ENCODE measurements at places on chromosomes 4 and X.

- no peak for DNase-seq
These were observed 154.9 kb downstream of the PARM1 start for GRCh38 chr4:75087865-75088264.

GRCh38 chr4:89267392-89267791 is 40.2 kb downstream of the GPRIN3 start:
- no peak for DNase-seq

GRCh38 chr4:89439533-89439932 is 131.9 kb upstream of the GPRIN3 start:
- no peak for DNase-seq

- no peak for DNase-seq
These were observed 54.0 kb upstream of the PRDM8 start for GRCh38 chr4:80143307-80143679.

DNA sequence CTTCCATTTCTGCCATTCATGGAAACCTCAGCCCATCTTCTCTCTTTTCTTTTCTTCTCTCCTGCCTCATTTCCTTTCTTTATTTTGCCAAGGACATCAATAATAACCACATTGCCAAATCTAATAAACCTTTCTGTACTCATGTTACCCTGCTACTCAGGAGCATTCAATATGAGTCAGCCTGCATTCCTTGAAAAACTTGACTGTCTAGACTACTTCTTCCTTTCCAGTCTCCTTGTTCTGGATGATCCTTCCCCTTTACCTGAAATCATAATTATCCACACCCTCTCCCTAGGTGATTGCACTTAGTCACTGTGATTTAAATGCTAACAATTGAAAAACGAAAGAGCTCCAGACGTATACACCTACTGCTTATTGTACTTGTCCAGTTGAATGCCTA is 253.2 kb upstream of the CENPE start:
- no peak for DNase-seq

DNA sequence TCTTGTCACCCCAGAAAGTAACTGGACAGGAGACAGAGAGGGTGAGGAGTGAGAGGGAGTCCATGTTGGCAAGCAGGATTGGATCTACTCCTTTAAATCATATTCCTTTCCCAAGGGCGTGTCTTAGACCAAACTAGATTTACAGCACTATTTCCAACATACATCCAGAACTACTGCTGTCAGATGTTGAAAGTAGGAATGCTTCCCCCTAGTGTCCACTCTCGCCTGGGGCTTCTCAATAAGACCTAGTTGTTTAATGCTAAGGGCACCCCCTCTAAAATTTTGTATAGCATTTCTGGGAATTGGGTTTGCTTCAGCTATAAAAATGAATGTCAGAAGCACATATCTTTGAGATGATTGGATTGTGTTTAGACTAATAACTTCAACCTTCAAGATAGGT is 13.3 kb downstream of the OFD1 start:
- peak; percentile 20 for DNase-seq

GRCh38 chr4:102455750-102456149 is 45.4 kb upstream of the NFKB1 start:
- DNase-seq, result no peak

DNA sequence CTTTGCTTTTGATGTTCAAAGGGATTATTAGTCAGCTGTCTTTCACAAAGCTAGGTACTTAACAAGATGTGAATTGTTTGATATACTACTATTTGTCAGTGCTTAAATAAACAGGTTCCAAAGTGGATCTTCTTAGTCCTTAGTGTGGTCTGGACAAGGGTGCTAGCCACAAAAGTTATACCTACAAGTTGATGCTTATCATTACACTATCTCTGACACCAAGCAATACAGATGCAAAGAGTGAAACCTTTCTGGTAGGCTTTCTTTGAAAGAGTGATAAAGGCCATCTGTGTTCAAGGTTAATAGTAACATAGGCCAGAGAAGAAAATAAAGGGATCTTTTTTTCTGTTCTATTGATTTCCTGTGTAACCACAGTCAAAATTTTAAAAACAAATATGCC is 12.2 kb upstream of the RBPJ start:
- no peak for DNase-seq

DNA sequence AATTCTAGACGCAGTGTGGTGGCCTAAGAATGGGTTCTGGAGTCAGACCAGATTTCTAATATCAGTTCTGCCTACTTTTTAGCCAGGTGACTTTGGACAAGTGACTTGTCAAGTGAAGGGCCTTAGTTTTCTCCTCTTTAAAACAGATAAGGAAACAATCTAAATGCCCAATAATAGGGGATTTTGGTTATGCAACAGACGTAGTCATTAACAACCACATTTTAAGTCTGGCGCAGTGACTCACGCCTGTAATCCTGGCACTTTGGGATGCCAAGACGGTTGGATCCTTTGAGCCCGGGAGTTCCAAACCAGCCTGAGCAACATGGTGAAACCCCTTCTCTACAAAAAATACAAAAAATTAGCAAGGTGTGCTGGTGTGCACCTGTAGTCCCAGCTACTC is 2.1 kb upstream of the ZMYM3 start:
- DNase-seq, result no peak

- DNase-seq, result no peak
These were observed 63.5 kb downstream of the EVC start for GRCh38 chr4:5774416-5775036.

DNA sequence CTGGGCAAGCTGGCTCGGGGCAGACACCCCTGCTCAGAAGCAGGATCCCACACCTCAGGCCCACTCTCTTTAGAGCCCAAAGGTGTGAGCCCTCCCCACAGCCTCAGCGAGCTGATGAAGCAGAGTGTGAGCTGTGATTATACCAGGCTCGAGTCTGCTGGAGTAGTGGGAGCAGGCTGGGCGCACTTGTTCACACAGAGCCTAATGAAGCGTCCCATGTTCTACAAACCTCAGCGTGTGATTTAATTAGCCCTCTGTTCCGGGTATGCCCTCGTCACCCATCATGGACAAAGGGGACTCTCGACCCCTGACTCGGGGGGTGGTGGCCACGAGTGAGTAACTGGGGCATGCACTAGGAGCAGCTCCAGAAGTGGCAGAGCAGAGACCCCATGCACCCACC is 62.3 kb downstream of the PPP2R2C start:
- no peak for DNase-seq

- no peak for DNase-seq
These were observed 823.0 kb downstream of the FAT4 start for GRCh38 chr4:126137782-126138170.

DNA sequence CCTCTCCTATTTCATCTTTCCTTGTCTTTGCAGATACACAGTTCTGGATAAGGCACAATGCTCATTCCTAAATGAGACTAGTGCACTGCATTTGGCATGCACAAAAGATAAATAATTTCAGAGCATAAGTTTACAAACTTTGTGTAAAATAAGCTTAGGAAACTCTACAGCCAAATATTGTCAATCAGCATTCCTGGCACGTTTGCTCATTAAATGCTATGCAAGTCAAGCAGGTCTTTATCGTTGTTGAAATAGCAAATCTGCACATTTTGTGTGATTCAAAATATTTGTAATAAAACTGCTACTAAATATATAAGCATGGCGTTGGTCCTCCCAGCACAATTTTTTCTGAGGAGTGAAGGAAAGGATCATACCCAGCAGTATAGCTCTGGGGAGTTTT is 322.1 kb upstream of the NOCT start:
- DNase-seq, result no peak

DNA sequence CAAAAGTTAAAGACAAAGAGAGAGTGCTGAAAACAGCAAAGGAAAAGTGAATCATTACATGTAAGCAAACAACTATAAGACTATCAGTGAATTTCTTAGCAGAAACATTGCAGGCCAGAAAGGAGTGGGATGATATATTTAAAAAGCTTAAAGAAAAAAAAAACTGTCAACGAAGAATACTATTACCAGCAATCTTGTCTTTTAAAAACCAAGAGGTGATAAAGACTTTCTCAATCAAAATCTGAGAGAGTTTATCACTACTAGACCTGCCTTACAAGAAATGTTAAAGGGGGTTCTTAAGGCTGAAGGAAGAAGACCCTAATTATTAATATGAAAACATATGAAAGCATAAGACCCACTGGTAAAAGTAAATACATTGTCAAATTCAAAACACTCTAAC is 132.5 kb upstream of the ZCCHC13 start:
- DNase-seq, result no peak

- DNase-seq, result no peak
These were observed 16.5 kb downstream of the TRAPPC2 start for GRCh38 chrX:13717700-13718472.

DNA sequence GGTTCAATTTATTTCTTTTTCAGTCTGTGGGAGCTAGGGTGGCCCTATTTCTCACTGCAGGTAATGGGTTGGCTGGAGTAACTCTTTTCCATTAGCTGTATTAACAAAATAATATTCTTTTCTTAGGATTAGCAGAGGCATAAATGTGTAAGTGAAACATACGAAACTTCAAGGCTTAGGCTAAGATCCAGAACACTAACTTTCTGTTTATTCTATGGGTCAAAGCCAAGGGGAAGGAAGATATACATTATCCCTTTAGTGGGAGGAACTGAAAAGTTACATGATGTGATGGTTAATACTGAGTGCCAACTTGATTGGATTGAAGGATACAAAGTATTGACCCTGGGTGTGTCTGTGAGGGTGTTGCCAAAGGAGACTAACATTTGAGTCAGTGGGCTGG is 66.4 kb downstream of the DCAF8L2 start:
- no peak for DNase-seq

- no peak for DNase-seq
These were observed 219.8 kb downstream of the OR13H1 start for GRCh38 chrX:131763674-131764073.

All from substantia nigra (tissue), 51 donors.